ENCODE measurements at places on chromosomes 16 and 17.

- peak; percentile 77 for DNase-seq
Observed at GRCh38 chr17:43714465-43715149, 44.0 kb downstream of the SOST start.

DNA sequence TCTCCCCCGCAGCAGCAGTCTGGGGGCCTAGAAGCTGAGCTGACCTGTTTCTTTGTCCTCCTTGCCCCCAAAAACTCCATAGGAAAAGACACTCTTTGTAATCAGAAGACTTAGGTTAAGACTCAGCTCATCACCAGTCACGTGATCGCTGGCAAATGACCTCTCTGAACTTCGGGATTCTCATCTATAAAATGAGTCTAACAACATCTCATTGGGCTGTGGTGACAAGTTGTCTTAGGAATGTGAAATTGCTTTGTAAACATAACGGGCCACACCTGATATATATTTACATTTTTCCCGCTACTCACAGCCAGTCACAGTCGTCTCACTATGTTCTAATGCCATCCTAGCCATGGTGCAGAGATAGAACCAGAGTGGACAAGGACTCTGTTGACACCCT is 86.0 kb upstream of the LHX1 start:
- DNase-seq, result peak; percentile 43

GRCh38 chr16:66489385-66489784 is 60.5 kb downstream of the TK2 start:
- DNase-seq, result no peak

DNA sequence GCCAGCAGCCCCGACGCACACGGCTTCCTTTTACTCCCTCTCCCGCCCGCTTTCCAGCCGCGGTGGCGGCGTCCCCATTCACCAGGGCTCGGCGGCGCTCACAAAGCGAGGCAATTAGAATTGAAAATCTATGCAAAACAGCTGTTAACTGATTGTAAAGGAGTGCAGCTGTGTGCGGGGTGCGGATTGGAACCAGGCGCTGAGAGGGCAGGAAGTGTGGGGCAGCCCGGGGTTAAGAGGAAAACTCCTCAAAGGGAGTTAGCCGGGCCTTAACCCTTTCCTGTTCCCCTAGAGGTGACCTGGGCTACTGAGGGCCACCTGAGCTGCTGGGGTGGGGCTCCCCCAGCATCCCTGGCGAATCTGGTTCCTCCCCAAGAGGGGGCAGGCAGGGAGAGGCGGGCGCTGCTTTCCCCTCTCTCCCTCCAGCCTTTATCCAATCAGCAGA is 5.8 kb upstream of the GSE1 start:
- DNase-seq, result no peak

GRCh38 chr17:50931144-50931908 is 65.2 kb upstream of the TOB1 start:
- DNase-seq, result peak; percentile 89

DNA sequence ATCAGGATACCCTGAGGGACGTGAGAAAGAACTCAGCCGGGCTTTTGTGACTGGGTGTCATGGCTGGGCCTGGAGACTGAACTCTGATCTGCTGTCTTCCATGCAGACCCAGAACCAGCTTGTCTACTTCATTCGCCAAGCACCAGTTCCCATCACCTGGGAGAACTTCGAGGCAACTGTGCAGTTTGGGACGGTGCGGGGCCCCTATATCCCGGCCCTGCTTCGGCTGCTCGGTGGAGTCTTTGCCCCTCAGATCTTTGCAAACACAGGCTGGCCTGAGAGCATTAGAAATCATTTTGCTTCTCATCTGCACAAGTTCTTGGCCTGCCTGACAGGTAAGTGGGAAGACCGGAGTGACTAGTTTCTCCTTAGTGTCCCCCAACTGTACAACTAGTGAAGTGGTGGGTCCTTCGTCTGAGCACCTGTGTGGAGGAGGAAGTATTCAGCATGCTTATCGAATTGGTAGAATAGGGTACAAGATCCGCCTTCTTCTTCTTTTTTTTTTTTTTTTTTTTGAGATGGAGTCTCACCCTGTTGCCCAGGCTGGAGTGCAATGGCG is 15.5 kb downstream of the DNAH2 start:
- no peak for DNase-seq

Data from NCI-H226 (cell line).